ENCODE measurements at places on chromosomes 12 and 14.

DNA sequence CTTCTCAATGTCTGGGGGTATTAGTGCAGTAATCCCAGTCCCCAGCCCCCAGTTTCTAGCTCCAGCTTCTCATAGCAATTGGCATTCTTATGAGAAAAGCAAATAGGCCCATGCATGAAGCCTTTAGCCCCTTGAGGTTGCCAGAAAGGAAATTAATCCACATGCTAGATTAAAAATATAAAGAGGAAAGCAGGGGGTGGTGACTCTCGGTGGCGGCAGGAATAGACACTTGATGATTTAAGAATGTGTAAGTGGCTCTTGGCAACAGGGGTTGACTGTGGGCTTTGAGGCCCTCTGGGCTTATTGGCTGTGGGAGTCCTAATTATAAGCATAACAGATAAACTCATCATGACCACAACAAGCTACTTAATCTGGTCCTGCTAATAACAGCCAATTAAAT, 1367.3 kb upstream of the FLRT2 start:
- DNase-seq = no peak

GRCh38 chr12:101634724-101635123, 40.0 kb downstream of the MYBPC1 start:
- DNase-seq = no peak

GRCh38 chr14:71247106-71247505, 339.8 kb downstream of the PCNX1 start:
- no peak for DNase-seq

DNA sequence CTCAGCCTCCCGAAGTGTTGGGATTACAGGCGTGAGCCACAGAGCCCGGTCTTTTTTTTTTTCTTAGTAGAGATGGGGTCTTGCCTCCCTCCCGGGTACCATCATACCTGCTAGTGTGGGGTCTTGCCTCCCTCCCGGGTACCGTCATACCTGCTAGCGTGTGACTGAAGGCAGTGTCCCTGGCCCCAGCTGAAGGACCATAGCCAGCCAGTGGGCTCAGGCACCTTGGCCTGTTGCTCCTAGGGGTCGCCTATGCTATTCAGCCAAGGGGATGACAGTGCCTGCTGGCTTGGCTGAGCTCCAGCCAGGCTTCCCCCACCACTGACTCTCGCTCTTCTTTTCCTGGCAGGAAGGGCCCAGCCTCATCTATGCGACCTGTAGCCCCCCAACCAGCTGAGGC, 10.5 kb upstream of the BLTP3B start:
- DNase-seq = no peak

- no peak for DNase-seq
Measured at GRCh38 chr12:115481141-115481540, 796.4 kb downstream of the MED13L start.

DNA sequence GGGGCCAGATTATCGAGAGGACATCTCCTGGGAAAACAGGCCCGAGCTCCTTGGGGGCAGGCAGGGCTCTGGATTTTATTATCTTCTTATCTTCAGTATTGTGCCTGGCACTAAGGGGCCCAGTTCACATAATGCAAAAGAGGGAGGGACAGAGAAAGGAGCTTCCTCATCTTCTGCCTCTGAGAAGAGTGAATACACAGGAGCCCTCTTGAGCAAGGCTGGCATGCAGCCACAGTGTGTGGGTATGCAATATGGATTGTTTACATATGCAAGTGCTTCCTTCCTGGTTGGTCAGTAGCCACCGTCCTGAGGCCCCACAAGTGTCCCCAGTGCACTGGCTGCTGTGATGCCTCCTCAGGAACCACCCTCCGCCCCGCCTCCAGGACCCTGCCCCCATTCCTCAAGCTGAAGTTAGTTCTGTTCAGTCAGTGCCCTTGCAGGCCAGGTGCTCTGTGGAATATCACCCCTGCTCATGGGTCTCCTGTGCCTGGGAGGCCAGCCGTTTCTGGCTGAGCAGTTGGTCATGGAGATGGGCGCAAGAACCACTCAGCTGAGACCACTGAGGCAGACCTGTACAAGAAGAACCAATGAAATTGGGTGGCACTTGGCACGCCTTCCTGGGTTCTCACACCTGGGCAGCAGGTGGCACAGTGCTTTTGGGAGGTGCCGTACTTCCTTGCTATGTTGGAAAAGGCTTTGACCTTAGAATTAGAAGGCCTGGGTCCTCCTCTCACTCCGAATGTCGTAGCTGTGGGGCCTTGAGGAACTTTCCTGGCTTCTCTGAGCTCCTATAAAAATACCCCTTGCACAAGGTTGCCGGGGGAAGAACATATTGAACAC, 35.1 kb upstream of the ACTN1 start:
- DNase-seq = peak; percentile 37

DNA sequence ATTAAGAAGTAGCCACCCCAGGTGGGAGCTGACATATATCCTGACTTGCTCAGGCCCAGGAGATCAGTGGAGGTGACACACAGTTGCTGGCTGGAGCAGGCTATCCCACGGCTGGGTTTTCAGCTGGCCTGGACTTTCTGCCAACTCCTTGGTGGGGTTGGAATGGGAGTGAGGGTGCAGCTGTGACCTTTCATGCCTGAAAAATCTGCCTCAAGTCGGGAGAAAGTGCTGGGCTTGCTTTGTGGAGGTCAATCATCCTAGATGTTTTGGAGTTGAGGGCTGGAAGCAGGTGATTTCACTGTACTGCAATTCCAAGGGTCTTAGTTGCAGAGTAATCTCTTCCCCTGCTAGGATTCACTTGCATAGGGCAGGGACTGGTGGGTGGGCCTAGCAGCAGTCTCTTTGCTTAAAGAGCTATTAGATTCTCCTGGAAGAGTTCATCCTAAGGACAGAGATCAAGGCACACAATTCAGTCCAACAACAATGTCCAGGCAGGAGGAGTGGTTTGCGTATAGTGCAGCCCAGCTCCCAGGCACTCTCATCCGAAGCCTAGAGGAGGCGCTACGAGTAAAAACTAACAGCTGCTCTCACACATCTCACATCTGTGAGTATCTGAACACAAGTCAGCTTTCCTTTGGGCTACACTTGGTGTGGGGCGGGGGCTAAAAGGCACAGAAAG, 98.1 kb downstream of the GAS2L3 start:
- no peak for DNase-seq

DNA sequence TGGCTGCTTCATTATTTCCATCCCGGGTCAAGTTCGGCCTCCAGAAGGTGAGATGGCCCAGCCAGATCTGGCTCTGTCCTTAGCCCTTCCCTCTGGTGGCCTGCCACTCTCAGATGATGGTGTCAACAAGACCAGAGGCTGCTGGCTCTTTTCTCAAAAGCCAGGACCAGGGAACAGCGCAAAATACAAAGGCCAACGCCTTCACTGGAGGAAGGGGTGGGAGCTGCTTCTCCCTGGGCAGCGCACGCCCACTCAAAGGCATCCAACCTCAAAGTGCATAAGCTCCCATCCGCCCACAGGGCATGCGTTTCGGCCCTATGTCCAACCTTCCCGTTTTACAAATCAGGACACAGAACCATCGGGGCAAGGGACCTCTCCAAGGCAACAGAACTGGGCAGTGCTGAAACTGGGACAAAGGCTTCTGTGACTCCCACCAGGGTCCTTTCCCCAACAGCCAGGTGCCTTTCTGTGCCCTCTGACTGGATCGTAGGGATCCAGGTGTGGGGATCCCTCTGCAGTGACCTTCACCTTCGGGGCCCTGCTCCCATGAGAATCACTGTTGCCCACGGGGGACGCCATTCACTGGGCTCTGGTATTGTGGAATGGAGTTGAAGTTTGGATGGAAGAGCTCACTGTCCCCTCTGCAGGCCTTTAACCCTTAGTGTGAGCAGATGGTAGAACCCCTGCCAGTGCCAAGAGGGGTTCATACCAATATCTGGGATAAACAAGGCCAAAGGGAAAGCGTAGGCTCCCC, 76.8 kb downstream of the NINJ2 start:
- no peak for DNase-seq

- DNase-seq = no peak
Measured at GRCh38 chr12:1398673-1399072, 195.7 kb downstream of the FBXL14 start.

GRCh38 chr12:104865080-104865479, 93.0 kb downstream of the SLC41A2 start:
- no peak for DNase-seq

DNA sequence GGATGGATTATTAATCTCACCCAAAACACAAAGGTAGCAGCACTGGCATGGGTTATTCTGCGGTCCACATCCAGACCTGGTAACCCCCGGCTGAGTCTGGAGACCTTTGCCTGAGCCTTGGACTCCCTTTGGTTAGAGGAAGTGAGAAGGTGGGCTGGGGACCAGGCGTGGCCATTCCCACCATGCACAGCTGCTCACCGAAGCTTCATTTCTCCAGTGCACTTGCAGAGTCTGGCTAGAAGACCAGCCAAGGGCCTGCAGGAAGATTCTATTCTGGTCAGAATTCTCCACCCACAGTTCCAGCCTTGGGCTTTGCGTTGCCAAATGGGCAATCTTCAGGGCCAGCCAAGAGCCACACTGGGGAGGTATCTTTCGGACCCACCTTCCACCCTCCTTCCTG, 73.0 kb downstream of the LGMN start:
- no peak for DNase-seq

DNA sequence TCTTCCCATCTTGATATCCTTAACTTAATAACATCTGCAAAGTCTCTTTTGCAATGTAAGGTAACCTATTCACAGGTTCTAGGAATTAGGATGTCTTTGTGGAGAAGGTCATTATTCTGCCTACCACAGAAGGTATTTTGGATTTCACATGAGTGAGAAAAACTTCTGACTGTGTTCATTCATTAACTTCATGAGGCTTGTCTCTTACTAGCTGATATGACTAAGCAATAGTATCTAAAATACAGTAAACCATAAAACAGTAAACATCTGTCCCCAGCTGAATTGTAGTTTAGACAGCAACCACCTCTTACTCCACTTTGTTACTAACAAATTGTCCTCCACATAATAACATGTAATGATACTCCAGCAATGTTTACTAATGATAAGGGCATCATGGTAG, 198.1 kb downstream of the SEC23A start:
- DNase-seq = no peak

DNA sequence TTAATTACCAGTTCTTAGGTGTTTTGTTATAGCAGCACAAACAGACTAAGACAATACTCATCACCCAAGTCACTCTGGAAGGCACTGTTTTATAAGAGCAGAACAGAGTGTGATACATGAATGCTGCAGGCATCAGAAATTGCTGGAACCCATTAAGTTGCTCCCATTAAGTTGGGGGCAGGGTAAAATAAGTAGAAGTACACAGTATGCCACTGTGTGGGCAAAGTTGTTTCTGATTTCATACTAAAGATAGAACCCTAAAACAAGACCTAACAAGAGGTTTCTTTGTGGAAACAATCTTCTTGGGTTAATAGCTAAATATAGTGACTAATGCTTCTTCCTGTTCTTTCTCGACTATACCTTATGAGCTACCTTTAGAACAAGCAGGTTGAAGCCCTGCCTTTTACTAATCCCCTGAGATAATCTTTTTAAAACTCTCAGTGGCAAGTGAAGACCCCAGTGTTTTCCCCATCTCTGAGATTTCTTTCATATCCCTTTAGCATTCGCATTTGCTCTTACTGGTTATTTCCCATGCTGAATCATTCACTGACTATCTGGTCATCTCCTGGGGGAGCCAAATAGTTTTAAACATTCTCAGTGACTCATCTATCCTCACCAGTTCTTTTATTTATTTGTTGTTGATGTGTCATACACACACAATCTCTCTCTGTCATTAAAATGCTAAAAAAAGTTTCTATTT, 52.3 kb downstream of the SOCS2 start:
- no peak for DNase-seq

GRCh38 chr14:39055786-39056474, 47.1 kb downstream of the SEC23A start:
- DNase-seq = no peak

GRCh38 chr12:54543526-54543925, 5.9 kb upstream of the PDE1B start:
- no peak for DNase-seq

DNA sequence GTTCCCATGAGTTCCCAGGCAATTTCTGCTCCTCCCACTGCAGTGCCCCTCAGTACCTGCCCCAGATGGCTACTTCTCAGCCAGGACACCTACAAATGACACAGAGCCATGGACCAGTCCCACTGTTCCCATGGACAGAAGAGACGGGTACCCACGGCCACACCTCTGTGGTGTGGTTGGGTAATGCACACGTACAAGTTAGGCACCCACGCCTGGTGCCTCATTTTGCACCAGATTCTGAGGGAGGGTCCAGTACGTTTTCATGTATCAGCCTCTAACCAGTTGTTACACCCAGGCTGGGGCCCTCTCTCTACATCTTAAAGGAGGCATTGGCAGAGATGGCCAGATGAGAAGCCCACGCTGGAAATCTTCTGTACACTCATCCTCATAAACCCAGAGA, 114.0 kb downstream of the DICER1 start:
- DNase-seq = no peak

DNA sequence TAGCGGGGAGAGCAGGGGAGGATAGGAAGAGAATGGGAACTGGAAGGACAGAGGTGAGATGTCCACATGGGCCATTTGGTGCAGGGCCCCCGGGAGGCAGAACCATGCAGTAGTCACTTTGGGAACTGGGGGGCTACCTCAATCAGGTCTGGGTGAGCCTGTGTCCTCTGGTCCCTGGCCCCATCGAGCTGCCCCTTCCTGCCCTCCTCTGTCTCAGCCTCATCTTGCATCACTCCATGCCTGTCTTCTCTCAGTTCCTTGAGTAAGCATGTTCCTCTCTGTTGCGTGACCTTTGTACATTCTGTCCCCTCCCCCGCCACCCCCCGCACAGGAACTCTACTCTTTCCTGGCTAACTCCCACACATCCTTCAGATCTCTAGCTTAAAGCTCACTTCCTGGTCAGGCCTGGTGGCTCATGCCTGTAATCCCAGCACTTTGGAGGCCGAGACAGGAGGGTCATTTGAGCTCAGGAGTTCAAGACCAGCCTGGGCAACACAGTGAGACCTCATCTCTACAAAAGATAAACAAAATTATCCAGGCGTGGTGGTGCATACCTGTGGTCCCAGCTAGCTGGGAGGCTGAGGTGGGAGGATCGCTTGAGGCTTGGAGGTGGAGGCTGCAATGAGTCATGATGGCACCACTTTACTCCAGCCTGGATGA, 23.2 kb downstream of the FOS start:
- DNase-seq = no peak

DNA sequence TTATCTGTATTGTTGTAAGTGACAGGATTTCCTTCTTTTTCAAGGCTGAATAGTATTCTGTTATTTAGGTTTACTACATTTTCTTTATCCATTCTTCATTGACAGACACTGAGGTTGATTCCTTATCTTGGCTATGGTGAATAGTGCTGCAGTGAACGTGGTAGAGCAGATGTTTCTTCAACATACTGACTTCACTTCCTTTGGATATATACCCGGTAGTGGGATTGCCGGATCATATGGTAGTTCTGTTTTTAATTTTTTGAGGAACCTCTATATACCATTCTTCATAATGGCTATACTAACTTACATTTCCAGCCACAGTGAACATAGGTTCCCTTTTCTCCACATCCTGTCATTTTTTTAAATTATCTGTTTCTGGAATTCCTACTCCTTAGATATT, 21.8 kb downstream of the DERA start:
- no peak for DNase-seq

- peak; percentile 16 for DNase-seq
Measured at GRCh38 chr14:77707355-77707723, 484 bp downstream of the ALKBH1 start.

GRCh38 chr12:120720234-120720986, 5.2 kb upstream of the ACADS start:
- DNase-seq = no peak

- DNase-seq = no peak
Measured at GRCh38 chr12:92462049-92462448, 240.7 kb upstream of the PLEKHG7 start.

Measured in NCI-H1092 treated with DMSO at 0.1 percent for 48 hours (cell line).